ENCODE measurements at places on chromosomes 6 and 20. TPM values are rescaled to one million over a fixed set of nuclear protein-coding genes. Genes with fewer than 3 reads are reported as not detected.

GRCh38 chr6:100952006-100952405 is 70.9 kb upstream of the ASCC3 start:
- DNase-seq = no peak

DNA sequence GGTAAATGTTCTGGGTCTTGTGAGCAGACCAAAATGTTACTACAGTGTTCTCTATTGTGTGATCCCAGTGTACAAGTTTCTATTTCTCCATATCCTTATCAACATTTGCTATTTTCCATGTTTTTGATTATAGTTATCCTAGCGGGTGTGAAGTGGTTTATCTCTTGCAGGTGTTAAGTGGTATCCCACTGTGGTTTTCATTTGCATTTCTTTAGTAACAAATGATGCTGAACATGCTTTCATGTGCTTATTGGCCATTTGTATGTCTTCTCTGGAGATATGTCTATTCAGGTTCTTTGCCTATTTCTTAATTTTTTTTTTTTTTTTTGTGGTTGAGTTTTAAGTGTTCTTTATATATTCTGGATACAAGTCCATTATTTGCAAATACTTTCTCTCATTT is 35.5 kb downstream of the NSFL1C start:
- DNase-seq = no peak

DNA sequence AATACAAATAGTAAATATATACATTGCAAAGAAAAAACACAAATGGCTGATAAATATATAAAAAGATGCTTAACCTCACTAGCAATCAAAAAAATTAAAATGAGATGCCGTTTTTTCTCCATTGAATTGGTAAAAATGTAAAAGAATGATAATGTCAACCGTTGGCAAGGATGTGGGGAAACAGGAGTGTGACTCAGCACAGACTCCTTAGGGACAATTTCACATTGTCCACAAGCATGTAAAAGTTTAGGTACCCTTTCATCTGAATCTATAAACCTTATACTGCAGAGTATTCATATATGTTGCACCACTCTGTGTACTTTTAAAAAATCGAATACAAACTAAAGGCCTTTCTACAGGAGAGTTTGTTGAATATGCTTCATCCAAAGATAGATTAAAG is 143.1 kb upstream of the RREB1 start:
- DNase-seq = no peak

DNA sequence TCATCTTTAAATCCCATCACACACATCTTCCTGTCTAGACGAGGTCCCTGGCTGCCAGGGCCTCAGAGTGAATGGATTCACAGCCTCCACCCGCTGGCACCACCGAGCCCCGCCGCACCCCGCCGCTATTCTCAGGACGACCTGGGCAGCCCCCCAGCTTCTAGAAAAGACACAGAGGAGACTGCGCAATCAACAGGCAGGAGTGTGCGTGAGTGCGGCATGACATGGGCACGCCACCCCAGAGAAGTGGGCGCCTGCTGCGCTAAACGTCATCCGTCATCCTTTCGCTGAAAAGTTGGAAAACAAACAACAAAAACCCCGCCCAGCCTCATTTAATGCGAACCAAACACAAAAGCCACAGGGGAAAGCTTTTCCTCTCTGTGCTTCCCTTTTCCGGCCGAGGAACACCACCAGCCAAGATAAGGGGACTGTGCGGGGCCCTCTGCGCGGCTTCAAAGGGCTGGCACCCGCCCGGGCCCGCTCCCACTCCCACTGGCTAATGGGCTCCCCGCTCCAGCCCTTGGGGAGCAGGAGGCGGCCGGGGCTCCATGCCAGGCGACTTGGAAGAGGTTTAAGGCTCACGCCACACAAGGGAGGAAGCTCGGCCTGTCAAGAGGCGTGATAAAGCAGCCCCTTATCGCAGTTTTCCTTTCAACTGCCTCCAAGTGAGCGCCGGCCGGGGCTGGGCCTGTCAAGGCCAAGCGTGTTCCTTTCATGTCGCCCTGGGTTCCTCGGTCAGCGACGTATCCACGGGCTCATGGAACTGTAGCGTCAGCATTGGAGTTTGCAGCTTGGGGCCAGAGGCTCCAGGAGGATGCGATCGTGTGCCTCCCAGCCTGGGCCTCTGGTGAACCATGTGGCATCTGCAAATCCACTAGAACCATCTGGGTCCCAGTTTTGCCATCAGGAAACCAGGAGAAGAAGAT is 50.1 kb downstream of the NFATC2 start:
- DNase-seq = no peak

DNA sequence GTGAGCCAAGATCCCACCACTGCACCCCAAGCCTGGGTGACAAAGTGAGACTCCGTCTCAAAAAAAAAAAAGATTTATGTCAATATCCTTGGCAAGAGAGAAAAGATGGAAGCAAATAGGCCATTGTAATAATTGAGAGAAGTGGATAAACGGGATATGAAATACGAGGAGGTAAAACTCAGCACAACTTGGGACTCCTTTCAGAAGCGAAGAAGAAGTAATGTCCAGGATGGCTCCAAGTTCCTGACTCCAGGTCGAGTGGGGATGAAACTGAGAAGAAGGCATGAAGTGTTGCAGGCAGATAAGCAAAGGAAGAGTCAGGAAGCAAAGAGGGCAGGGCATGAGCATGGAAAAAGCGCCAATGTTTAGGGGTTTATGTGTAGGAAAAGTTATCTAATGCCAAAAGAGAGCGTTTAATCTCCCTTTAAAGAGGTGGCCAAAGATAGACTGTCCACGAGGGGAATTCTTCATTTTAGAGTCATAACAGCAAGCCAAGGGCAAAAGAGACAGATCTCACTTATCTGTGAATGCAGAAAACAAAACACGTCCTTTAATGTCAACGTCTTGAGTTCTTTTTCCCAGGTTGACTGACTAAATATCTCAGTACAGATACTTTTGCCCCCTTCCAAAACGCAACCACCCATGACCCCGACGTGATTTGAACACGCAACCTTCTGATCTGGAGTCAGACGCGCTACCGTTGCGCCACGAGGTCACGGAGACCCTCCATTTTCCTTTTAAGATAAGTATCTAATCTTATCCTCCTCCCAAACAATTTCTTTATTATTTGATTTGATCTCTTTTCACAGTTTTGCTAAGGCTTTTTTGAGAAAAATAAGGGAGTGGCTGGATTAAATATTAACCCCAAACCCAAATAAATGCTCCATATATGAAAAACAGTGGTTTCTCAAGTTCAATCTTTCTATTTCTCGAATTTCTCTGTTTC is 46.3 kb upstream of the BTN3A2 start:
- DNase-seq = no peak

DNA sequence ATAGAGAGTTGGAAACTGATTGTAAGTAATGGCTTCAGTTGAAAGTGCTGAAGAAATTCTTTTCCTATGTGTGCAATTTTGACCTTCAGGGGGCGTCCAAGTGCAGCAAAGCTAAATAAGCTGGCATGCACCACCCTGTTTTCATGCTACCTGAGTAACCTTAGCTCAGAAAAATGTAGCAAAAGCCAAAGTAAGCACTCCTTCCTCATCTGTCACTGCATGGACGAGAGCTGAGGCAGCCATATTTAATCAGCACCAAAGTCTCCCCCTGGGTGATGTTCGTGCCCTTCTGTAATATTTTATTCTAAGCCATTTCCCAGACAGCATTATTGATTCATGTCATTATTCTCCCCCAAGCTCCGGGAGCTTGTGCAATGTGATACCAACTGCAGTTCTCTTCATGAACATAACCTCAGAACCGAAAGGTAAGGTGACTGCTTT is 123.1 kb downstream of the RPS12 start:
- peak; percentile 64 for DNase-seq

DNA sequence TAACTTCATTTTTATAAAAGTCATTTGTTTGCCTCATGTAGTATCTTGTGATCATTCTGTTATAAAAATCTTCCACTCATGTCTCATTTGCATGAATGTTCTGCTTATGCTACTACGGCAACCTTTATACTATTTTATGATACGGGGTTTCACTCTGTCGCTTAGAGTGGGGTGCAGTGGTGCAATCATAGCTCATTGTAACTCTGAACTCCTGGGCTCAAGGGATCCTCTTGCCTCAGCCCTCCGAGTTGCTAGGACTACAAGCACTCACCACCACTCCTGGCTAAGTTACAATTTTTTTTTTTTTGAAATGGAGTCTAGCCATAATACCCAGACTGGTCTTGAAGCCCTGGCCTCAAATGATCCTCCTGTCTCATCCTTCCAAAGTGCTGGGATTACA is 154.4 kb upstream of the PREP start:
- DNase-seq = no peak

The GINS1 gene
- total RNA-seq = 5.2 TPM

All from MCF 10A (cell line).